ENCODE measurements at places on chromosomes 2 and 18.

DNA sequence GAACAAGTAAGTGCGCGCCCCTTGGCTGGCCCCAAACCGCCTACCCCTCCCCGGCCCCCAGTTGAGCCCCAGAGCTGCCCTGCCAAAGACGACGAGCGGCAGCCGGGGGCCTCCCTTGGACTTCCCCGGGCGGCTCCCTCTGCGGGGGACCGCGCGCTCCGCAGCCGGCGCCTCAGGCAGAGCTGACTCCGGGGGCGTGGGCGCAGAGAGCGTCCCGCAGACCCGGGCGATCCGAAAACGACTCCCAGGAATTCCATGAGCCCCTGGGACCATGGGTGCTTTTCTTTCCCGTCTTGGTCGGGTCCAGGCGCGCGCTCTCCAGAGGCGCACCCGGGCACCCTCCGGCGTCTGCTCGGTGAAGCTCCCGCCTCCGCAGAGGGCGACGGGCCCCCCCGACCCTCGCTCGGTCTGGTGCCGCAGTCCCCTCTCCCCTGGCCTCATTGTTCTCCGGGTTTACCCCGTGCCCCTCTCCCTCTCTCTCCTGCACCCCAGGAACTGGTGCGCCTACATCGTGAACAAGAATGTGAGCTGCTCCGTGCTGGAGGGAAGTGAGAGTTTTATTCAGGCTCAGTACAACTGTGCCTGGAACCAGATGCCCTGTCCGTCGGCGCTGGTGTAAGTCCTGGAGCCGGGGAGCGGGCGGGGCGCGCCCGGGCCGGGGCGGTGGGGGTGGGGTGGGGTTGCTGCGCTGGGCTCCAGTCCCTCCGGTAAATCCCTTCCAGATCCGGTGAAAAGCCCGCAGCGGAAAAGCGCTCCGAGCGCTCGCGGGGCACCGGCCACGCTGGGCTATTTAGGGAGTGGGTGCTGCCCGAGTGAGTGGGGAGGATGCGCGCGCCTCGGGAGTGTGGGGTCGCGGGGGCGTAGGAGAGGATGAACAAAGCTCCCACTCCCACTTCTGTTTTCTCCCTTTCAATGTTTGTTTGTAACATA lies 776 bp downstream of the EMILIN2 start:
- no peaks in the 10 kb centered on the region for H3K36me3 ChIP-seq
- H3K4me3 ChIP-seq: peak overlapping the region; percentile 92
- peak; percentile 69 for DNase-seq

GRCh38 chr2:172438741-172439508 lies 11.5 kb downstream of the ITGA6 start:
- peaks cover 35% of the 10 kb centered on the region for H3K4me1 ChIP-seq
- DNase-seq: no peak
- no peak overlapping the region for H3K27ac ChIP-seq
- H3K27me3 ChIP-seq: peaks cover 52% of the 10 kb centered on the region
- no peaks in the 10 kb centered on the region for H3K36me3 ChIP-seq
- H3K4me3 ChIP-seq: no peak overlapping the region

- H3K36me3 ChIP-seq: peaks cover 23% of the 10 kb centered on the region
- no peak overlapping the region for H3K4me3 ChIP-seq
- no peak overlapping the region for H3K27ac ChIP-seq
- no peak for DNase-seq
Measured at GRCh38 chr18:23068570-23069310, 66.5 kb upstream of the CABLES1 start.

DNA sequence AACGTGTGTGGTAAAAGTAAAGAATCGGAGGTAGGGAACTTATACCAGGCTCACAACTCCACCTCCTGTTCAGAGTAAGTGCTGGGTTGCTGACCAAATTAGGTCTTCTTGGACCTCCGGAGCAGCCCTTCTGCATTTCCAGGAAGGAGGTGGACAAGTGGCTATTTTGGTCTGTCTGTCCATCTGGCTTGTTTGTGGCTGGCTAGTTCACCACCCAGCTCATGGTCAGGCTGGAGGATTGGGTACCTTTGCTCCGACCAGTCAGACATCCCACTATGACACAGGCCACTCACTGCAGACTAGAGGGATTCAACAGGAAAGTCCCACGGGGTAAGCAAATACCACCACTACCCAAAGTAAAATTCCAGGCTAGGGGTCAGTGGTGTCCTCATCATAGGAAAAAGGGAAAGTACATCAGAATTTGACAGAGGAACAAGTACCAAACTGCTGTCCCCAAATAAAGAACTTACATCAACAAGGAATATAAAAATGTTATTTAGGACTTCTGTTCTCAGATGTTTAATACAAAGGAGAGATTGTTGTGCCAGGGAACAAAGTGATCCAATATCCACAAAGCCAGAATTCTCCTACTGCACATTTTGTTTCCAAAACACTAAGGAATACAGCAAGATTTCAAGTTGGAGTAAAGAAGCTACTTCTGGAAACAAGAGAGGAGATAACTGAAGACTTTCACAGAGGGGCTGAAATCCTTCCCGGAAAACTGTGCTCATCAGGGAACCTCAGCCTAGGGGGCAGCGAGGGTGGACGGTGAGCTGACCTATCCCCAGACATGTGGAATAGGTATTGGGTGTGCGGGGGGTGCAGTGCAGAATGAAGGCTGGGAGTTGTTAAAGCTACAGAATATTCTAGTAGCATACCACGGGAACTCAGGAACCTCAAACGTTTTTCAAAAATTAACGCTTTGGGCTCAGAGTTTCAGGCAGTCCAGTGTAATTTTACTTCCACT lies 56.9 kb downstream of the BCL2 start:
- no peaks in the 10 kb centered on the region for H3K27me3 ChIP-seq
- peaks cover 43% of the 10 kb centered on the region for H3K4me1 ChIP-seq
- peaks cover 38% of the 10 kb centered on the region for H3K36me3 ChIP-seq
- no peak for DNase-seq

- H3K27ac ChIP-seq: no peak overlapping the region
- H3K4me3 ChIP-seq: no peak overlapping the region
- no peak for DNase-seq
- H3K4me1 ChIP-seq: no peaks in the 10 kb centered on the region
- no peaks in the 10 kb centered on the region for H3K27me3 ChIP-seq
Measured at GRCh38 chr2:188449561-188449960, 157.9 kb downstream of the GULP1 start.

GRCh38 chr2:239690651-239691631 lies 290.1 kb upstream of the HDAC4 start:
- H3K27ac ChIP-seq: no peak overlapping the region
- H3K4me1 ChIP-seq: no peaks in the 10 kb centered on the region
- no peaks in the 10 kb centered on the region for H3K27me3 ChIP-seq

DNA sequence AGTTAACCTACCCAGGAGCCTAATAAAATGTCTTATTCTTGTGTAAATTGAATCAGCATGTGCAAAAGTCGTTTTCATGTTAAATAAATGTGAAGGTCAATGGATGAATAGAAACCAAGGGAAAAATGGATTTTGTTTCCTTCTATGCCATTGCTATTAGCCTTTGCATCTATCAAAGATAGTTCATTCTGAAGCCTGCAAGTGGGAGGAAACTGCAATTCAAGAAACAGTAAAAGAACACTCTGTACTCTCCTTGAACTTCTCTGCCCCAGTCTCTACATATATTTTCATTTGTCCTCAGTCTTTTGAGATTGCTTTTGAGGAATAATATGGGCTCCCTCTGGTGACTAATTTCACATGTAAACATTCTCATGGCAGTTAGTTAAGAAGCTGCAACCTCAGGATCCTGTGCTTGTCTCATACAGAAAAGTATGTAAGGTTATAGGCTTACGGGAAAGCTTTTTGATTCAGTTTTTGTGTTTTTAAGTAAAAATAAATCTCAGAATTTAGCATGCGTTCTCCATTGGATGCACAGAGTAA lies 1590.0 kb upstream of the LRRTM1 start:
- H3K4me1 ChIP-seq: no peaks in the 10 kb centered on the region
- H3K27me3 ChIP-seq: no peaks in the 10 kb centered on the region
- H3K36me3 ChIP-seq: no peaks in the 10 kb centered on the region

DNA sequence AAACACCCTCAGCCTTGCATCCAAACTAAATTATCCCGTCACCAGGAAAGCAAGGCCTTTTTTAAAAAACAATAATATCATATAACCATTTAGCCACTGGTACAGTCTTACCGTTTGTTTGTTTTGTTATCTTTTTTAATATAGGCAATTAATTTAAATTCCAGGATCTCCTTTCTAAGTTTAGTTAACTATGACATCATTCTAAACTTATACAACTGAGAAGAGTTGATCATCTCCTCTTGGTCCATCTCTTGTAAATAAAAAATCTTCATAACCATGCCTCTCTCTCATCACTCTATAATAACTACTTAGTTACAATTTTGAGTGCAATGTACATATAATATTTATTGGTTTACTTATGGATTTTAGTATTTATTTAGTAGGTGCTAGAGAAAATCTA lies 46.2 kb downstream of the RND3 start:
- DNase-seq: no peak
- no peaks in the 10 kb centered on the region for H3K4me1 ChIP-seq
- no peaks in the 10 kb centered on the region for H3K36me3 ChIP-seq

- no peak overlapping the region for H3K27ac ChIP-seq
- H3K36me3 ChIP-seq: peaks cover 10% of the 10 kb centered on the region
- no peaks in the 10 kb centered on the region for H3K27me3 ChIP-seq
Measured at GRCh38 chr2:183204397-183204796, 80.2 kb downstream of the NUP35 start.

GRCh38 chr2:67311536-67311935 lies 85.6 kb upstream of the ETAA1 start:
- H3K27me3 ChIP-seq: peaks cover 3% of the 10 kb centered on the region
- no peak overlapping the region for H3K27ac ChIP-seq
- no peaks in the 10 kb centered on the region for H3K4me1 ChIP-seq
- no peaks in the 10 kb centered on the region for H3K36me3 ChIP-seq

DNA sequence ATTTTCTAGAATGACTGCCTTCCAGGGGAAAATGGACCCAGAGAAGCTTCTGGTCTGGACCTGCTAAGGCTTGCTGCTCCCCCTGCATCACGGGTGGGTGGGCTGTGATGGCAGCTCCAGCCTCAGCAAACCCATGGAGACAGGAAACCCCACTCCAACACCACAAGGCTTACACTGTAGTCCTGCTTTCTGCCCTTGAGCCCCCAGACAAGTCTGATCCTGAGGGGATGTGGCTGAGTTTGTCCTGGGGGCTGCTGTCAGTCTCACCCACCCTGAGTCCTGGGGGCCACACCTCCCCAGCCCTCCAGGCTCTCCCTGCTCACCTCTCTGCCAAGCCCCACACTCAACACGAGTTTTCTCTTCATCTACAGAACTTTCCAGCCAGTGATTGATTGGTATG lies 279.4 kb downstream of the EIPR1 start:
- no peaks in the 10 kb centered on the region for H3K36me3 ChIP-seq
- no peaks in the 10 kb centered on the region for H3K4me1 ChIP-seq
- no peak overlapping the region for H3K4me3 ChIP-seq
- no peak for DNase-seq
- no peak overlapping the region for H3K27ac ChIP-seq

DNA sequence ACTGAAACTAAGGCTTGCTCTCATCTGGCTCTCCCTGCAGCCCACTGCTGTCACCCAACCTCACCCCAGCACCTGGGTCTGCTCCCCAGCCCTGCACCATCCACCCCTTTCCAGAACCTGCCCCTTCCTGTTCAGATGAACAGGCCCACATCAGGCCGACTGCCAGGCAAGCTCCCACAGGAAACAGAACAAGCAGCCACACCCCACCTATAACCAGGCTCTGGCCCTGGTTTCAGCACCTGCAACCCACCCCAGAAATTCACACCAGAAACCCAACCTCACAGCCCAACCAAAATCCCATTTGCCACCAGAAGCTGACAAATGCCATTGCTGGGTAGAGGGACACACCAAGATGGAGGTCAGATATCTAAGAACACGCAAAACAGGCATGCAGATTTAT lies 159.2 kb upstream of the ID2 start:
- H3K27me3 ChIP-seq: no peaks in the 10 kb centered on the region
- no peak for DNase-seq
- peak overlapping the region; percentile 74 for H3K27ac ChIP-seq
- peaks cover 11% of the 10 kb centered on the region for H3K36me3 ChIP-seq

DNA sequence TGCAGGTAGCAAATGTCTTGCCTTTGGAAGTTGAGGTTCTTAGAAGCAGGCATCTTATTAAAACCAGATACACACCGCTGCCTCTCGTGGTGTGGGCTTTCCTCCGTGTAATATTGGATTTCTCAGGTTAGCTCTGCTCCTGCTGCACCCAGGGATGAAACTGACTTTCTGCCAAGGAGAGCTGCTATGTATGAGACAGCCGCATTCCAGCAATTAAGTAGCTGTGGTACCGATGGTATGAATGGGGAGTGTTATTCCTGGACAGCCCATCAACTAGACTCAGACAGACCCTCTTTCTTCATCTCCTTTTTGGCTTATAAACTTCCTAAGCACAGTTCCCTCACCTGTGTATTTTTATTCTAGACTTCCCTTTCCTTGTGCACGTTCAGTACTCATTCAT lies 6.8 kb upstream of the EHD3 start:
- DNase-seq: no peak
- H3K4me3 ChIP-seq: no peak overlapping the region
- peaks cover 36% of the 10 kb centered on the region for H3K27me3 ChIP-seq
- no peaks in the 10 kb centered on the region for H3K36me3 ChIP-seq
- H3K4me1 ChIP-seq: peaks cover 6% of the 10 kb centered on the region

GRCh38 chr18:61402726-61403125 lies 69.5 kb downstream of the CDH20 start:
- no peak overlapping the region for H3K4me3 ChIP-seq
- H3K27me3 ChIP-seq: no peaks in the 10 kb centered on the region
- no peak for DNase-seq
- no peaks in the 10 kb centered on the region for H3K4me1 ChIP-seq
- H3K36me3 ChIP-seq: no peaks in the 10 kb centered on the region
- no peak overlapping the region for H3K27ac ChIP-seq

- H3K27ac ChIP-seq: no peak overlapping the region
- no peak overlapping the region for H3K4me3 ChIP-seq
- no peaks in the 10 kb centered on the region for H3K36me3 ChIP-seq
- no peaks in the 10 kb centered on the region for H3K4me1 ChIP-seq
- no peaks in the 10 kb centered on the region for H3K27me3 ChIP-seq
Measured at GRCh38 chr2:58992062-58992706, 751.1 kb upstream of the FANCL start.

DNA sequence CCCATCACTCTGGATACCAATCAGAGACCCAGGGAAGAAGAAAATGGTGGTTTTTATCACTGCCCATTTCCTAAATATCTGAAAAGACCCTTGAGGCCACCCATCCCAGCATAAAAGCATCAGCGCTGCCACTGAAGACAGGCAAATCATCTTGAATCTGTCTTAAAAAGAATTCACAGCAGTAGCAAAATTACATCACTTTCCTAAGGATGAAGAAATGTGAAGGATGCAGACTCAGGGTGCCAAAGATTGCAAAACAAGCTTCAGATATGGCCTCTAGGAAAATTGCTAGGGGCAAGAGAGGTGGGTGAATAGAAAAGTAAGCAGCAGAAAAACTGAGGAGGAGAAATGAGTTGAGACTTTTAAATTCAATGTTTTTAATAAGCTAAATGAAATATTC lies 70.0 kb downstream of the SLC25A12 start:
- no peaks in the 10 kb centered on the region for H3K4me1 ChIP-seq
- DNase-seq: no peak
- peaks cover 24% of the 10 kb centered on the region for H3K36me3 ChIP-seq
- H3K27me3 ChIP-seq: no peaks in the 10 kb centered on the region
- no peak overlapping the region for H3K4me3 ChIP-seq

GRCh38 chr18:71252351-71252865 lies 963.6 kb downstream of the SOCS6 start:
- no peak overlapping the region for H3K4me3 ChIP-seq
- no peaks in the 10 kb centered on the region for H3K4me1 ChIP-seq
- H3K27ac ChIP-seq: no peak overlapping the region
- H3K36me3 ChIP-seq: no peaks in the 10 kb centered on the region
- no peak for DNase-seq
